ENCODE measurements at places on chromosomes 2 and 18.

DNA sequence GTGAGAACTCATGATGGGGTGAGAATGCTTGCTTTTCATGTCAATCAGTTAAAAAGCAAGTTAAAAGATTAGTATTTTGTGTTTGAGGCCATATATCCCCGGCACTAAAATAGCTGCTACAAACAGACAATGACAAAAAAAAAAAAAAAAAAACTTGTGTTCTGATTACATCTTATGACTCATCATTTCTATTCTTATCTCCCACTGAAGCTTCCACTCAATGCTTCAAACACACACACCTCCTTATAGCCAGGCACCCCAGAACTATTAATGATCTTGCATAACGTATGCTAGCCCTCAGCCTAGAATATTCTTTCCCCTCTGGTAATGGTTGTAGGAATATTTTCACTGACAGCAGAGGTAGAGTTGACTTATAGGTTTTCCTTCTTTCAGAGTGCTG is 778.3 kb downstream of the TRIB2 start:
- DNase-seq = no peak

DNA sequence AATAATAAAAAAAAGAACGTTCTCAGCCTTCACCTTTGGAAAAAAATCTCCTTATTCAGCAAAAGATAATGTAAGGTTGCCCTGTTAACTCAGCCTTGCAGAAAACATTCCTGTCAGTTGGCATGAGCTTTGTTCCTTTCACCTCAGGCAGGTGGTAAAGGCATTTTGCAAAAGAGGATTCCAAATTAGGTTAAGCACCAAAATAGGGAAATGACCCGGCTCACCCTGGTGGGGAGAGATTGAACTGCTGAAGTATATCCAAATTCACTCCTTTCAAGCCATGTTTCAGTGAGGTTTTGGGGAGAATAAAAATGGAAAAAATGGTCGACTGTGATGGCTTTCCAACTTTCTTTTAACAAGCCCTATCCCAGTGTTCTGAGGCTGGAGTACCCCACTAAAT is 1988.8 kb upstream of the PIK3C3 start:
- DNase-seq = no peak

DNA sequence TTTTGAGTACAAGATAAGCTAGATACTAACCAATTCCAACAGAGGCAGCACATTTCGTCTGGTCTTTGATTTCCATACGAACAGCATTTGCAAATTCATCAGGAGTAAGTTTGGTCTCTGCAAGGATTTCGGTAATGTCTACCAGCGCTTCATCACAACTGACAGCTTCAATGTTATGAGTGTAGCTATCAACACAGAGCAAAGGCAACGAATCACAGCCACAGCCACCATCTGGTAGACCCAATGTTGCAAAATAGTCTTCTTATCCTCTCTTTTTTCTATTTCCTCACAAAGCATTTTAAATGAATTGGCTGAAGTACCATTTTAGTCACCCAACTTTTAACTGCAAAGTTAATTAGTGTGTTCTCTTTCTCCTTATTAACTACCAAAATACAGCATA is 68.3 kb downstream of the REV1 start:
- DNase-seq = no peak

GRCh38 chr2:219142329-219142728 is 18.3 kb downstream of the NHEJ1 start:
- no peak for DNase-seq

GRCh38 chr2:216003876-216004696 is 9.3 kb downstream of the MREG start:
- DNase-seq = no peak

- DNase-seq = peak; percentile 46
Observed at GRCh38 chr2:201070948-201071478, 458 bp downstream of the HYCC2 start.

GRCh38 chr2:98188351-98189046 is 101.5 kb downstream of the VWA3B start:
- no peak for DNase-seq

DNA sequence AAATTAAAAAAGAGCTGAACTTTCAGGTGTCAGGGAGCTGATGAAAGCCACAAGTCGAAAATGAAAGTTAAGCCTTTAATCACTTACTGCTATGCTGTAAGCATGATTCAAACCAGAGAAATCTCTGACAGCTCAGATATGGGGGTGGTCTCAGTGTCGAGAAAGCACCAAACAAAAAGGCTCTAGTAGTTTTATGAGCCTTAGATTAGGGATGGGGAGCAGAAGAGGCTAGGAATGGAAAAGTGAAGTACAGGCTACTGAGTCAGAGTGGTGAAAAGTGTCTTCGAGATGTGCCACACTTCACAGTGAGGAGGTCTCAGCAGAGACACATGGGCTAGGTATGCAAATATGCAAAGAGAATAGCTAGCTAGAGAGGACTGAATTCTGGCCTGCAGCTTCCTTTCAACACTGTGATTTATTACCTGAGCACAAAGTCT is 482.2 kb downstream of the SPAG16 start:
- no peak for DNase-seq

- DNase-seq = no peak
Observed at GRCh38 chr2:159939946-159940345, 122.5 kb downstream of the PLA2R1 start.

- no peak for DNase-seq
Observed at GRCh38 chr2:98245491-98245890, 100.8 kb upstream of the CNGA3 start.

DNA sequence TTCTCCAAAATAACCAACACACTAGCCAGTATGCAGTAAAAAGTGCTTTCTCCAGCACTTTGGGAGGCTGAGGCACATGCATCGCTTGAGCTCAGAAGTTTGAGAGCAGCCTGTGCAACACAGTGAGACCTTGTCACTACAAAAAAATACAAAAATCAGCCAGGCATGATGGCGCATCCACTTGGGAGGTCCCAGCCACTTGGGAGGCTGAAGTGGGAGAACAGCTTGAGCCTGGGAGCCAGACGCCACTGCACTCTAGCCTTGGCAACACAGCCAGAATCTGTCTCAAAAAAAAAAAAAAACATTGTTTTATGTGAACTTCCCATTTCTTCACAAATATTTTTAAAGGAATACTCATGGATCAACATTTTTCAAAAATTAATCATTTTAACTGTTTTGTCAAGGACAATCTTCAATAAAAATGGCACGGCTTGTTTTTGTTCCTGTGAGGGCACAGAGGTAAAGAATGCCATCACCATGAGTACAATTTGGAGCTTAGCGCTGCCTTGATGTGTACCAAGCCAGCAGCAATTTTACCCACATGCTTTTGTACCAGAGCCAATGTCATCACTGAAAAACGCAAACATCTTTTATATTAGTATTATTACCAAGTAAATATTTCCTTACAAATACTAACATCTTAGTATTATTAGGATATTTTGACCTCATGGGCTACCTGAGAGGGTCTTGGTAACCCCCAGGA is 26.7 kb downstream of the RAB1A start:
- DNase-seq = no peak

DNA sequence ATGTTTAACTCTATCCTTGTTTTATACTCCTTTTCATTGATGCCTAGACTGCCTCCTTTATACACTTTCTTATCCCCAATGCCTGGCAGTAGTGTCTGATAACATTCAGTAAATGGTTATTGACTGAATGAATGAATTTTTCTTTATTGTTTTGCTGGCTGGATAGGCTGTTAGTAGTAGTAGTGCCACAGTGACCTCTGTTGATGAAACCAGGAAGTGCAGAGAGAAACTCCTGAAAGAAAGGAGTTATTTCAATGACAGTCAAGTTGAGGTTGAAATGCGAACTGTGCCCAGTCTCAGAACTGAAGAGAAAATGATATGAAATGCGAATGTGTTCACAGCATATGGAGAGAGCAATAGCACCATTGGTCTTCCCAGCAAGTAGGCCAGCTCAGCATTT is 26.8 kb upstream of the SLC9A2 start:
- DNase-seq = no peak

DNA sequence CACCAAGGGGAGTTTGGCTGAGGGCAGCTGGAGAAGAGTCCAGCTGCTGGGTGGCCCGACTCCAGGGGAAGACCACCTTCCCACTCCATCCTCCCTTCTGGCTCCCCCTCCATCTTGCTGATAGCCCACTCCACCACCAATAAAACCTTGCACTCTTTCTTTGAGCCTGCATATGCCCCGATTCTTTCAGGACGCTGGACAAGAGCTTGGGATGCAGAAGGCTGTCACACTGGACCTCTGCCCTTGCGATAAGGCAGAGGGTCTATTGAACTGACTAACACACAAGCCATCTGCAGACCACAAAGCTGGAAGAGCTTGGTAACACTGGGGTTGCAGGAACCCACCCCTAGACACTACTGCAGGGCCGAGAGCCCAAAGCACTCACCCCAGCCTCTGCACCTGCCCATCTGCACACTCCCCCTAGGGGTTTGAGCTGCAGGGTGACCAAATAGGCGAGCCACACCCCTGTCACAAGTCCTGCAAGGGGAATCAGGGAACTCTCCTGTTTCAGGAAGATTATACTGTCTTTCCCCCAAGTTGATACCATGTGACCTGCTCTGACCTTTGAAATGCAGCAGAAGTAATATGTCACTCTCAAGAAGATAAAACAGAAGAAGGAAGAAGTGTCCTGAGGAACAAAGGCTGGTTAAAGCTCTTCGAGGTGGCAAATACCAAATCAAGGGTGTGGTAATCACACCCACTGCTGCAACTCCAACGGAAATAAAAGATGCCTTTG is 70.5 kb downstream of the SMAD4 start:
- DNase-seq = no peak

- no peak for DNase-seq
Observed at GRCh38 chr18:73009691-73010090, 141.9 kb upstream of the NETO1 start.

GRCh38 chr2:172995323-172996244 is 80.1 kb upstream of the MAP3K20 start:
- DNase-seq = no peak

DNA sequence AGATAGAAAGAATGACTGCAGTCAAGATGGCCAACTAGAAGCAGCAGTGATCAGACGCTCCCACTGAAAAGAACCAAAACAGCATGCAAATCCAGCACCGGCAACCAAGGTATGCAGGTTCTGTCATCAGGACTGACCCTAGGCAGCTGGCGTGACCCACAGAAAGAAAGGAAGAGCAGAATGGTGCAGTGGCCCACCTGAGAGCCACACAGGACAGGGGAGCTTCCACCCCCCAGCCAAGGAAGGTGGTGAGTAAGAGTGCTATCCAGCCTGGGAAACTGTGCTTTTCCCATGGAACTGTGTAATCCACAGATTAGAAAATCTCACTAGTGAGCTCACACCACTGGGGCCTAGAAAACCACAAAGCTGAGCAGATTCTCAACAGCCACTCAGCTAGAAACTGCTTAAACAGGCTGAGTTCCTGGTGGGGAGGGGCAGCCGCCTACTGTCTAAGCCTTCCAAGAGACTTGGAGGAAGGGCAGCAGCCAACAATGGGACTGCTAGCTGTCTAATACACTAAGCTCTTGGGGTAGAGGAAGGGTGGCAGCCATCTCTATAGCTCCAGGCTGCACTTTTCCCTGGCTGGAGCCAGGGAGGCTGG is 127.9 kb downstream of the EVA1A start:
- DNase-seq = no peak

- DNase-seq = no peak
Observed at GRCh38 chr2:42722320-42723190, 41.4 kb downstream of the OXER1 start.

GRCh38 chr2:47299555-47299954 is 103.4 kb upstream of the MSH2 start:
- DNase-seq = no peak

GRCh38 chr2:204986641-204987040 is 441.4 kb downstream of the PARD3B start:
- DNase-seq = no peak

DNA sequence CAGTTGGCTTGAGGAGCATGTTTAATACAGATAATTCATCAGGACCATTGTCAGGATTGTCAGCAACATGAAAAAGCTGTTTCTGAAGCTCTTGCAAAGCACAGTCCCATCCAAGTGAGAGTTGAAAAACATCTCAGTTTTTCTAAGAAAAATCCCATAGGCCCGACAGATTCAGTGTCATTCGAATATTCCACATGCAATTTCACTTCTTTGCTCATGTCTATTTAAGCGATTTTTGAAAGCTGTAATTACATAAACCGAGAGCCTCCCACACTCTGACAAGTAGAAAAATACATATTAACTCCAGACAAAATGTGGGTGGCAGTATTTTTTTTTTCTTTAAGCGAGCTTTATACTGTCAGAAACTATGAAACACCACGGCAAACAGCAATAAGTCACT is 134.7 kb upstream of the GALNT5 start:
- DNase-seq = no peak

GRCh38 chr2:29012211-29012681 is 31.1 kb downstream of the TOGARAM2 start:
- peak; percentile 86 for DNase-seq

DNA sequence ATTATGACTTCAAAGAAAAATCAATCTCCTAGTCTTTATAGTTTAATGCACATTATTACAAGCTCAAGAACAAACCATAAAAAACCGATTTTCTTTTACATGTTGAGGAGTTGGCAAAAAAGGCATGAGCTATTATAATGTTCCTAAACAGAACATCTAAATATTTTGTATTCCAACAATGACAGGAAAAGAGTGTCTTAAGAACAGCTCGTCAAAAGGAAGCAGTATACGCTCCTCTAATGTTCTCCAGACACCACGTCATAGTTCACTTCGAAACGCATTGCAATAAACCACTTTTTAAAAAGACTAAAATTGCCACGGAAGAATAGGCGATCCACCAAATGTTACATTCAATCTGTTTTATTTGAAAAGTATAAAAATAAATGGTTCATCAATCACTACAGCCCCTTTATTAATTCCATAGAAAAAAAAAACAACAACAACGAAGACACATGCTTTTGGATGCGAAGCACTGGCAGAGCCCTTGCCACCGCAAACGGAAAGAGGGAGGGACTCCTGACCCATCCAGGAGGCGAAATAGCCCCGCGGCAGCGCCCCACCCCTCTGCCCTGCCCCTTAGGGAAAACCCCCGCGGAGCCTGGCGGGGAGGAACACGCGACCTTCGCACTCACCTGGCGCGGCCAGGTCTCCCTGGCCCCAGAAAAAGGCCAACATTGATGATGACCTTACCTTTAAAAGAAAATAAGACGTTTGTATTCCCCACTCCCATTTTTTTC is 45.8 kb downstream of the MBP start:
- DNase-seq = no peak

DNA sequence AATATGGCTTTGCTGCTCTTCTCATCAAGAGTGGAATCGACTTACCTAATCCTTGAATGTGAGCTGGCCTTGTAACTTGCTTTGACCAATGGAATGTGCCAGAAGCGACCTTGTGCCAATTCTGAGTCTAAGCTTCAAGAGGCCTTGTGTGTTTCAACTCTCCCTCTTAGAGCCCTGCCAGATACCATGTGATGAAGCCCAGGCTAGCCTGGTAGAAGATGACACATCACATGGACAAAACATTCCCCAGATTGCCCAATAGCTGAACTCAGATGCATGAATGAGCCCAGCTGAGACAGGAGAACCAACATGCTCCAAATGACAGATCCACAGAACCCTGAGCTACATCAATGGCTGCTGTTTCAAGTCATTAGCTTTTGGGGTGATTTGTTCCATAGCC is 4.2 kb upstream of the KLHL14 start:
- no peak for DNase-seq

Data from NK-92 treated with Interleukin-12 subunit alpha and Interleukin-12 subunit beta, amount 100 ng/mL, for 24 hours (cell line).